ENCODE measurements at places on chromosomes 1 and 21.

DNA sequence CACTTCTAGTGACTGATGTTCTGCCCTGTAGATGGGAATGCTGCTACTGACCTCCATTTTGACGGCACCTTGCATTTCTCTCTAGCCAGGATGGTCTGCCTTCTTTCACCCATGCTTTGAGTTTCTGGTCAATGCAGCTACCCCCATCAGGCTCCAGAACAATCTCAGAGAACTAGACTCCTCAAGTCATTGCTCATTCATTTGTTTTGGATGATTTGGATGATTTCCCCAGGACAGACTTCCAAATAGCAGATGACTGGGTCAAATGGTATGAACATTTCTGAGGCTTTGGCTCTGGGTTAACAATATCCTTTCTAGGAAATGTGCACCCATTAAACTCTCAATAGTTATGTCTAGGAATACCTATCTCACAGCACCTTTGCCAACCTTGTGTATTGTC is 63.9 kb downstream of the CSMD2 start:
- DNase-seq, result no peak

- DNase-seq, result no peak
Observed at GRCh38 chr1:182169203-182169602, 107.7 kb upstream of the ZNF648 start.

- no peak for DNase-seq
Observed at GRCh38 chr1:42947965-42948732, 10.5 kb downstream of the SLC2A1 start.

GRCh38 chr1:202247837-202248795 is 54.5 kb downstream of the LGR6 start:
- DNase-seq, result peak; percentile 96

DNA sequence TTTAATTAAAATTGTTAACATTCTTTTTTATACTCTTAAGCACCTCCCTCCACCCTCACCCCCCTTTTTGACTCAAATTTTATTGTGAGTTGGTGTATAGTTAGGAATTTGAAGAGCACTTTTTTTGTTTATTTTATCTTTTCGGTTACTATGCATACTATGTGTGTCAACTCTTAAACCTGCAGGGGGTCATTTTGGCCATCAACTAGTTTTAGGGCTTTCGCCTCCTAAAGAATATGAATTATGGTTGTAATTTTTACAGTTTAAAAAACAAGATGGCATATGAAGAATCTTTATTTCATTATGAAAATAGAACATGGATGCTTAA is 9.7 kb downstream of the BACH1 start:
- DNase-seq, result no peak

- no peak for DNase-seq
Observed at GRCh38 chr1:160189649-160190625, at the start of gene CASQ1. CASQ1 (plus strand) TSS chr1:160190575; CDS start chr1:160190752, 177 bp downstream.

DNA sequence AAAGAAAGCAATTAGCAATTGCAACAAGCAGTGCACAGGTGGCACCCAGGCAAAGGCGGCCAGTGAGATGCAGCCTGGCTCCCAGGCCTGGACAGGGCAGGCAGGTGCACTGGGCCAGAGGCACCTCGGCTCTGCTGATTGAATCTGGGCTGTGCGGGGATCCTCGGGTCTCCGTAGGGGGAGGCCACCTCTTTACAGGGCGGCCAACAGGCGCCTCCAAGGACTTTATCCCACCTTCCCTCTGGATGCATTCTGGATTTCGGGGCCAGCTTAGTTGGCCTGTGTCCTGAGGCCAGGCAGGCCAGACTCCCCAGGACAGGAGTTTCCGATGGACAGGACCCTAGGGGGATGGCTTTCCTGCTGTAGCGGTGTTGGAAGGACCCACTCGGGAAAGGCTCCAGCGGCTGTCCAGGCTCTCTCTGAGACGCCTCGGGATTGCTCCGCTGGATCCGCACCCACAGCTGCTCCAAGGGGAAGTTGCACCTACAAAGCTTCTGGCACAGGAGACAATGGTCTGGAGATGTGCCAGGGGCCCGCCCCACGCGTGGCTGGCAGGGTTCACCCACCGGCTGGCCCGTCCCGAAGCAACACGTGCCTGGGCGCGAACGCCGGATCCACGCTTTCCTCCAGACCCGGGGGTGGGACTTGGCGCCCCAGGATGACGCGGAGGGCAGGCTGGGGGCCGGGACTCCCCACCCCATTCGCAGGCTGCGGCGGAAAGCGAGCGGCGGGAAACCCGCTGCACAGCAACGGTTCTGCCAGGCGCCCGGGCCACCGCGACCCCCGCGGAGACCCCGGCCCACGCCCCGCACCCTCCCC is 810 bp downstream of the SLC19A1 start:
- DNase-seq, result peak; percentile 55

GRCh38 chr1:50774759-50775351 is 185.2 kb downstream of the FAF1 start:
- DNase-seq, result peak; percentile 67

DNA sequence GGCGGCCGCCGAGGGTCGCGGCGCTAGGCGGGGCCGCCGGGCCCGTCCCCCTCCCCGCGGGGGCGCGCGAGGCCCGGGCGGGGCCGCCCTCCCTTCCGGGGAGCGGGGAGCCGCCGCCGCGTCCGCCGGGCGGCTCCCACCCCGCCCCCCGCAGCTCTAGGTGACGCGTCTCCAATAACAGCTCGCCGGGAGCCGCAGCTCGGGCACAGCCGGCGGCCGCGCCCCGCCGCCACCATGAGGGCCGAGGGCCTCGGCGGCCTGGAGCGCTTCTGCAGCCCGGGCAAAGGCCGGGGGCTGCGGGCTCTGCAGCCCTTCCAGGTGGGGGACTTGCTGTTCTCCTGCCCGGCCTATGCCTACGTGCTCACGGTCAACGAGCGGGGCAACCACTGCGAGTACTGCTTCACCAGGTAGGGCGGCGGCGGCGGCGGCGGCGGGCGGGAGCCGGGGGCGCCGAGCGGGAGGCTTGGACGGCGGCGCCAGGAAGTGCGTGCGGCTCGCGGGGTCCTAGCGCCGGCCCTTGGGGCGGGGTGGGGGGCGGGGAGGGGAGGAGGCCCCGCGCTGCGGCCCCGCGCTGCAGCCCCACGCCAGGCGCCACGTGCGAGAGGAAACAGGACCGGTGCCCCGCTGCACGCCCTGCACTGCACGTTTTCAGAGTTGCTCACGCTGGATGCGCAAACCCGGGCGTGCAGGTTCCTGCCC is at the start of gene SMYD2:
Gene SMYD2, plus strand, starts transcription at position 139 of the 699 bp plus-strand sequence. Its CDS starts 96 bp downstream, at position 235.
- peak; percentile 66 for DNase-seq

DNA sequence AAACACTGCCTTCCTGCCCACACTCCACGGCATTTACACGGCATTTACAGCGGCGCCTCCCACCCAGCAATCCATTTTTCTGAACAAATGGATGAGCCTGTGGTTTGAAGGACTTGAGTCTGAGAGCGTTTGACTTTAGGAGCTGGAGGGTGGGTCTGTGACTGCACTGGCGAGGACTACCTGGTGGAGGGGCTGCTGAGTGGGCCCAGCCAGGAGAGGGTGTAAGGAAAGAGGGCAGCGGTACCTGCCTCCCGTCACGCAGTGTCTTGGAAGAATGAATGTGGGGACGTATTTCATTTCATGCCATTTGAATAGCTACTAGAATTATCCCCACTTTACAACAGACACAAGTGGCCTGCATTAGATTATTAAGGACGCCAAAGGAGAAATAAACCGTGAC is 62.9 kb downstream of the B3GALT5 start:
- DNase-seq, result no peak

- no peak for DNase-seq
Observed at GRCh38 chr1:197141575-197141974, 4.9 kb downstream of the ASPM start.

DNA sequence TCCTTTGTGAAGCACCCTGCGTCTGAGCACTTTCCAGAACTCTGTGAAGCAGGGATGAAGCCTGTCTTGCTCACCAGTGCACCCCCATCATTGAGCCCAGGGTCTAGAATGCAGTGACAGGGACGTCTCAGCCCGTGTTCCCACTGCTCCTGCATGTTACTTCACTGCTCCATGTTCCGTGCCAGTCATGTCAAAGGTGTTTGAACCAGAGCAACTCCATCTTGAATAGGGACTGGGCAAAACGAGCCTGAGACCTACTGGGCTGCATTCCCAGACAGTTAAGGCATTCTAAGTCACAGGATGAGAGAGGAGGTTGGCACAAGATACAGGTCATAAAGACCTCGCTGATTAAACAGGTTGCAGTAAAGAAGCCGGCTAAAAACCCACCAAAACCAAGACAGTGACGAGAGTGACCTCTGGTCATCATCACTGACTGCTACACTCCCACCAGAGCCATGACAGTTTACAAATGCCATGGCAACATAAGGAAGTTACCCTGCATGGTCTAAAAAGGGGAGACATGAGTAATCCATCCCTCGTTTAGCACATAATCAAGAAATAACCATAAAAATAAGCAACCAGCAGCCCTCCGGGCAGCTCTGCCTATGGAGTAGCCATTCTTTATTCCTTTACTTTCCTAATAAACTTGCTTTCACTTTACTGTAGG is 63.2 kb downstream of the SDC3 start:
- DNase-seq, result no peak

GRCh38 chr1:3551290-3551678 is 60.0 kb downstream of the MEGF6 start:
- no peak for DNase-seq

DNA sequence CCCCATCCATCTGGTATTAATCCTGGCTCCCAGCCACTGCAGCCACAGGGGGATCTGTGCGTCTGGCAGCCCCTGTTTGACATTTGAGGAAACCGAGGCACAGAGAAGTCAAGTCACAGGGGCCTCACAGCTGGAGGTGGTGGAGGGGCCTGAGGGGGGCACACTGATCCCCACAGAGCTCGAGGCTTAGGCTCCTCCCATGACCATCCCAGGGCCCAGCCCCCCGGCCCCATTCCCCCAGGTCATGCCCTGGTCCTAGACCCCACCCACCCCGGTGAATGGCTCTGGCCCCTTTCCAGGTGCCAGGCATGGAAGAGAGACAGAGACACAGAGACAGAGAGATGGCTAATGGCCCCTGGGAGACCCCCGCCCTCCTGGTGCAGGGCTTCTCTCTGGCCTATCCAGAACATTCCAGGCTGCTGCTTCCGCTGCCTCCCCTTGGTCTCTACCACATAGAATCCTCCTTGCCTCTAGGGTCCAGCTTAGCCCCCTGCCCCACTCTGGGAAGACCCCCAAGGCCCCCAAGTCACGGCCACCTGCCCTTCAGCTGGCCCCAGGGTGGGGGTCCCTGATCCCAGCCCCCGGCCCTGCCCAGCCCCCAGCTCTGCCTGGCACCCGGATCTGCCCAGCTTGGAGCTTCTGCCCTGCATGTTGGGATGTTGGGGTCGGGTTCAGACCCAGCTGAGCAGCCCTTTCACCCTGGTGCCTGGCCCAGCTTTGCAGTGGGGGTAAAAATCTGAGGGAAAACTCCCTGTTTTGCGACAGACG is 29.2 kb upstream of the LRRC3 start:
- no peak for DNase-seq

DNA sequence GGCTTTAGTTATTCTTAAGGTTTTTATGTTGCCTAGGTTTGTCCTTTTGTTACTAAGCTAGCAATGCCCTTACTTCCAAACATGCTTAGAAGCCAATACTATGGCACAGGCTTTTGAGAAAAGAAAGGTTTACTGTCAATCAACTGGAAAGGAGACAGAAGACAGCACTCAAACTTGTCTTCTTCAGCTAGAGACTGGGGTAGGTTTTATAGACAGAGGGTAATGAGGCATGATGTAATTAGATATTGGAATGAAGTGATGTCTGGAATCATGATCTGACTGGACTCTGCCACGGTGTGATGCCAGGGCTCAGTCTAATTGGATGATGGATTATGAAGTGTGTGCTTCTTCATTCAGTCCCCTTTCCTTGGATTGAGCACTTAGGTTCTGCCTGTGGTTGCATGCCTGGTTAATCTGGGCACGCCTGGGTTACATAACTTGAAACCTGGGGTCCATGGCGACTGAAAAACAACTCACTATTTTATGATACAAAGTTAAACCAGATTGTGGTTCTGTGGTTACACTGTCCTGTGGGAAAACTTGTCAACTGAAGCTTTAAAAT is 625.8 kb downstream of the BRINP3 start:
- DNase-seq, result peak; percentile 55

- peak; percentile 59 for DNase-seq
Observed at GRCh38 chr21:36927719-36928117, 38.8 kb downstream of the HLCS start.

GRCh38 chr1:17617787-17618557 is 78.5 kb downstream of the ARHGEF10L start:
- DNase-seq, result no peak

DNA sequence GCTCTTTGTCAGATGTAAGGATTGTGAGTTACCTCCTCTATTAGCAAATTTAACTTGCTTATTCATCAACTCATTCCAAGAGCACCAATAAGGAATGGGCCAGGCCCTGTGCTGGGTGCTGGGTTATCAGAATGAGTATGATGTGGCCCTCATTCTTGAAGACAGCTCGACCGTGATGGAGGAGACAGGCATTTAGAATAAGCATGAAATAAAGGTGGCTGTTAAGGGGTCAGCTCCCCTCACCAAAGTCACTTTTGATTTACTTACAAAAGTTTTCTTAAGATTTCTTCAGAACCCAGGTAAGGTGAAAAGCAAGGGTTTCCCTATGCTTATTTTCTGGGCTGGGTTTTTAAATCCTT is 15.3 kb upstream of the PADI1 start:
- no peak for DNase-seq

GRCh38 chr1:225842788-225843425 is 33.0 kb downstream of the EPHX1 start:
- no peak for DNase-seq

DNA sequence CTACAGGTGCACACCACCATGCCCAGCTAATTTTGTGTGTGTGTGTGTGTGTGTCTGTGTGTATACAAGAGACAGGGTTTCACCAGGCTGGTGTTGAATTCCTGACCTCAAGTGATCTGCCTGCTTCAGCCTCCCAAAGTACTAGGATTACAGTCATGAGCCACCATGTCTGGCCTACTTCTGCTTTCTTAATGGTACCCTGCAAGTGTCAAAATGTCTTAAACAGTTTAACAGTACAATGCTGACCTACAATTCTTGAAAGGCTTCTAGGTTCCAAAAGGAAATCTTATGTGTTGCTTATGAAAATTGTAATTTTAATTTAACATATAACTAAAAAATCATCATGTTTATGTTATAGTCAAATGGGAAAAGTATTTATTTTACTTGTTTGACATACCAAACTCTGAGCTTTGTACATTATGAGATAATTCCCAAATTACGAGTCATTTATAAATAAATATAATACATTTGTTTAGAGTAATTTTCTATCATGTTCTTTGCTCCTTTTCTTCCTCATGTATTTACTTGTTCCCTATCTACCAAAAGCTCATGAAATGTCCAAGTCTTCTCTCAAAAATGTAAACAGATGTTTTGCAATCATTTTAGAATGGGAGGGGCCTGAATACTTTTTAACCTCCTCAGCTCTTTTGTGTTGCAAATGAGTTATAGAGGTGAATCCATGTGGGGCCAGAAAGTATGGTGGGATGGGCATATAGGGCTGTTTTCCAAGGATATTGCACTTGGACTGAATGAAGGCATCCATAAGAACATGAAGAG is 8.4 kb upstream of the VCAM1 start:
- DNase-seq, result no peak

- DNase-seq, result no peak
Observed at GRCh38 chr1:154881820-154882535, 11.9 kb upstream of the KCNN3 start.
